Stimulated activated CD4-positive, alpha-beta T cell treated with anti-CD3 and anti-CD28 coated beads, Interleukin-2, amount 100 ng/mL, for 48 hours (primary cell): ENCODE measurements at places on chromosomes 12 and 14.

DNA sequence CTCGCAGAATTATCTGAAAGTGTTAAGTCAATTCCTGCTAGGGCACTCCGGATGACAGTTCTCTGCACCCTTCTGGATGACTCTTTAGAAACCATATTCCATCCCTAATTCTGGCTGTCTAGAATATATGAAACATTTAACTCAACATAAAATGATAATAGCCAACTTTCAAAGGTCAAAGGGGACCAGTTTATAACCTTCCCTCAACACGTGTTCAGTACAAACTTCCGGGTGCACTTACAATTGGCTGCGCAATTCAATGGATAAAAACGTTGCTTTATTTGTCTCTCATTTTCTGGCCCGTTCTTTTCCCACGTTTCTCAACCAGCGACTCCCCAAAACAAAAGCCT, 1.3 kb downstream of the SBNO1 start:
- DNase-seq, result no peak

- no peak for DNase-seq
Observed at GRCh38 chr12:79834712-79835376, 100.1 kb downstream of the PPP1R12A start.

GRCh38 chr12:16610001-16610585, 4.1 kb upstream of the LMO3 start:
- no peak for DNase-seq

- no peak for DNase-seq
Observed at GRCh38 chr14:104351849-104352492, 213.6 kb downstream of the KIF26A start.

DNA sequence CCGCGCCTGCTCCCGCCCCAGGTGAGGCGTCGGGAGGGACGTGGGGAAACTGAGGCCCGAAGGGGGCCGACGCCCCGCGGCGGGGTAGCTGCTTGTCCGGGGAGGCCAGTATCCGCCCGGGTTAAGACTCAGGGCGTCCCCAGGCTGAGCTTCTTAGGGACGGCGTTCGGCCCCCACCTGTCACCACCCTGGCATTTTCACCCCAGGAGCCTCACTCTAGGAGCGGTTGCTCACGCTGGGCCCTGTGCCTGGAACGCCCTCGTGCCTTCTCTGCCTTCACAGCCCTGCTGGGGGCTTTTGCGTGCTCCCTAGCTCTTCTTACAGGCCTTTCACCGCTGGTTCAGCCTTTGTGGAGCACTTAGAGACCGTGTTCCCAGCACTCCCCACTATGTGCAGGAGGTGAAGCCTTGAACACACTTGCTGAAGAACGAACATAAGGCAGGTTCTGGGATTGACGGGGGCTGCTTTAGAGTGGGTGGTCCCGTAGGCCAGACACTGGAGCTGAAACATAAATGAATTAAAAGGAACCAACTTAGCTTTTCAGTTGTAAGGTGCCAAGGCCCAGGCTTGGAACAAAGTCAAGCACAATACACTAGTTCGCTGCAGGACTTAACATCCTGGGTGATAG, 601 bp downstream of the ZNF839 start:
- no peak for DNase-seq

DNA sequence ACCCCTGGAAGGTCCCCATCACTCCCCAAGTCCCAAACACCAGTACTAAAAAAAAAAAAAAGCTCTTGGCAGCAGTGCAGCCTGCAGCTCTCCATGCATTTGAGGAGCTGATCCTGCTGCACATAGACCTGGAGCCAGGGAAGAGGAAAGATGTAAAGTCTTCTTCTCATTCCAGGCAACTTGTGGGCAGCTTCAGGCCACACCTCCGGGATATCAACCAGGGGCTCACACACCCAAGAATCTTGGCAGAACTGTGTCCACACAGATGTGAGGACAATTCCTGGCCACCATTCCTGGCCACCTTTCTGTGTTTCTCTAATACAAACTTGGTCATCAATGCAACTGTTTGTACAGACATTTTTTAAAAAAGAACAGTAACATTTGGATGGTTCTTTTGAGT, 72.7 kb downstream of the TMEM132C start:
- DNase-seq, result no peak

DNA sequence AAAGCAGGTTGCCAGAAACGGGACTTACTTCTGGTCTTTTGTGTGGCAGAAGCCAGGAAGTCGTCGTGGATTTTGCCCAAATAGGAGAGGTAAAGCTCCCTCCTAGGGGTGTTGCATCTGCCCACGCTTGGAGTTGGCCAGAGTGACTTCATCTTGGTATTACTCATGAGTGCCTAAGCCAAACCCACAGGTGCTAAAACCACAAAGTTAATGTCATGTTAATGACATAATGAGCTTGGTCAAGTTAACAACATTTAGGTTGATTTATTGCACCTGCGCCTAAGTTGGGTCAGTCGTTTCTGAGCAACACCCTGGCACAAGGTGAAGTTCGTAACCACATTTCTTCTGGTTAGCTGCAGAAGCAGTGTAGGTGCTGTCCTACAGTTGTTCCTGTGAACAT, 225.2 kb downstream of the FUT8 start:
- DNase-seq, result peak; percentile 11

DNA sequence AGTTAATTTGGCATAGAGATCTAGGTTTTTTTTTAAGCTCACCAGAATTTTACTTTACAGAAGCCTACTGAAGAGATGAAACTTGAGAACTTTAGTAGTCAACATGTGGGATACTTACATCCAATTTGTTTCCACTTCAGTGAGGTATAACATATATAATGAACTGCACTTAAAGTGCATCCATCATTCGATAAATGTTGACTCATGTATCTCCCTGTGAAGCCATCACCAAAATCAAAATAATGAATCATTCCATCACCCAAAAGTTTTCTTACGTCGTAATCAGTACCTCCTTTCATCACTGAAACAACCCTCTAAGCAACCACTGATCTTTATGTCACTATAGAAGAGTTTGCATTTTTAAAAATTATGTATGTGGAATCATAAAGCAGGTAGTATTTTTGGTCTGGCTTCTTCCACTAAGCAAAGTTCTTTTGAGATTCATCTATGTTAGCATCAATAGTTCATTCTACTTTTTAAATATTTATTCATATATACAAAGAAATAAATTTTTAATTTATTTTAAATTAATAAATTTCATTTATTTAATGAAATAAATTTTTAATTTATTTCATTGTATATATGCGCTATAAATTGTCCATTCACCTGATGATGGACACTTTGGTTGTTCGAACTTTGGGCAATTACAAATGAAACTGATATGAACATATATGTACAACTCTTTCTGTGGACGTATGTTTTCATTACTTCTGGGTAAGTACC, 2.0 kb upstream of the CPNE8 start:
- DNase-seq, result no peak

DNA sequence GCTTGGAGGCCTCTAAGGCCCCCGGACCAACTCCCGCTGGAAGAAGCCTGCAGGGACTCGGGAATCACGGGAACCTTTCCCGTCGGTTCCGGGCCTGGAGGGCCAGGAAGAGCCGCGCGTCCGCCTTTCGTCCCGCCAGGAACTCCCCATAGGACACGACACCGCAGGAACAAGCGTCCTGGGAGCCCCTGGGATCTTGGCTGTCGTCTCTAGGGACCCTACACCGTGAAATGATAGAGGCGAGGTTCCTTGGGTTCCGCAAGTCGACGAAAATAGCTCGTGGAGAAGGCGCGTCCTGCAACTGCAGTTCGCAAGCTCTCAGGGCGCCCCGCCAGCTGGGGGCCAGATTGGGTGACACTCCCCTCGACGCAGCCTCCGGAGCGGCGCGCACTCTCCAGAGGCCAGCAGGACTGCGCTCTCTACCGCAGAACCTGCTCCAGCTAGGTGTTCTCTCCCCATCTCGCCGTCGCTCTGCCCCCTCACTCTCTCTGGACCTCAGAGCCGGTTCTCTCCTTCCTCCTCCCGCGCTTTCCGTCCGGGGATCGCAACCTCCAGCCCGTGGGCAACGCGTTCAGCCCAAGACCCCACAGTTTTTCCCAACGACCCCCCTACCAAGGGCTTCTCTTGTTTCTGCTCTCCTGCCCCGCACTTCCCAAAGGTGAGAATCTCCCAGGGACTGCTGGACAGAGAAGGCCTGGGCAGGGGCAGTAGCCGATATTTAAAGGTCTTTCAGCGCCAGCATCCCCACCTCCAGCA, 776 bp downstream of the BMP4 start:
- DNase-seq, result no peak

DNA sequence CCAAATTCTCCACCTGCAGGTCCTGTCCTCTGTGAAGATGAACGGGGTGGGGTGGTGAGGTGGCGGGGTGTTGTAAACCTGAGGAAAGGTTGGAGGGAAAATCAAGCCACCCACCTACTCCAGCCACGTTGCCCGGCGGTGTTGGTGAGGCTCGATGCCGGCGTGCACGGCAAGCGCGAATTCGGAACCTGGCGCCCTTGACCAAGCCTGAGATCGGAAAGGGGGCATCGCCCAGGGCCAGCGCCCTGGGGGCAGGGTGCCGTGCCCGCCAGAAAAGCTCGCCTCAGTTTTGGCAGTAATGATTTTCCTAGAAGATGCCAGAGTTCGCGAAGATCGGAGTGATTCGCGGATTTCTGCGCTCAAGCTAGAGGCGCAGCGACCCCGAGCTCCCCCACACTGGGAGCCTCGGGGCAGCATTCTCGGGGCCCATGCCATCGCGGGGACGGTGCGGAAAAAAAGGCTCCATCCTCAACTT, 817 bp downstream of the STXBP6 start:
- no peak for DNase-seq

GRCh38 chr12:64184216-64184615, 37.9 kb downstream of the KICS2 start:
- DNase-seq, result no peak

- DNase-seq, result no peak
Observed at GRCh38 chr12:98253207-98254037, 262.0 kb upstream of the TMPO start.

- DNase-seq, result no peak
Observed at GRCh38 chr12:24111086-24111485, 161.6 kb upstream of the SOX5 start.

DNA sequence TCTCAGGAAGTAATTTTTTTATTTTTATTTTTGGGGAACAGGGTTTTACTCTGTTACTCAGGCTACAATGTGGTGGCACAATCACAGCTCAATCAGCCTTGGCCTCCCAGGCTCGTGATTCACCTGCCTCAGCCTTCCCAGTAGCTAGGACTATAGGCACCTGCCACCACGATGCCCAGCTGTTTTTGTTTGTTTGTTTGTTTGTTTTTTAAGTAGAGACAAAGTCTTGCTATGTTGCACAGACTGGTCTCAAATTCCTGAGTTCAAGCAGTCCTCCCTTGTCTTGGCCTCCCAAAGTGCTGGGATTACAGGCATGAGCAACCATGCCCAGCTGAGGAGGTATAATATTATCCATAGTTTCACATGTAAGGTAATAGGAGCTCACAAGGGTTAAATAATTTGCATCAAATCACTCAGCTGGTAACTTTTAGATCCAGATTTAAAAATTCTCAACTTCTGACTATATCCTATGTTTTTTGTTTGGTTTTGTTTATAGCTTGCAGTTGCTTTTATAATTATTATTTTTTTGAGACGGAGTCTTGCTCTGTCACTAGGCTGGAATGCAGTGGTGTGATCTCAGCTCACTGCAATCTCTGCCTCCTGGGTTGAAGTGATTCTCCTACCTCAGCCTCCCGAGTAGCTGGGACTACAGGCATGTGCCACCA, 629.3 kb downstream of the DIO2 start:
- no peak for DNase-seq

GRCh38 chr12:79233341-79233781, 368.8 kb downstream of the SYT1 start:
- no peak for DNase-seq

DNA sequence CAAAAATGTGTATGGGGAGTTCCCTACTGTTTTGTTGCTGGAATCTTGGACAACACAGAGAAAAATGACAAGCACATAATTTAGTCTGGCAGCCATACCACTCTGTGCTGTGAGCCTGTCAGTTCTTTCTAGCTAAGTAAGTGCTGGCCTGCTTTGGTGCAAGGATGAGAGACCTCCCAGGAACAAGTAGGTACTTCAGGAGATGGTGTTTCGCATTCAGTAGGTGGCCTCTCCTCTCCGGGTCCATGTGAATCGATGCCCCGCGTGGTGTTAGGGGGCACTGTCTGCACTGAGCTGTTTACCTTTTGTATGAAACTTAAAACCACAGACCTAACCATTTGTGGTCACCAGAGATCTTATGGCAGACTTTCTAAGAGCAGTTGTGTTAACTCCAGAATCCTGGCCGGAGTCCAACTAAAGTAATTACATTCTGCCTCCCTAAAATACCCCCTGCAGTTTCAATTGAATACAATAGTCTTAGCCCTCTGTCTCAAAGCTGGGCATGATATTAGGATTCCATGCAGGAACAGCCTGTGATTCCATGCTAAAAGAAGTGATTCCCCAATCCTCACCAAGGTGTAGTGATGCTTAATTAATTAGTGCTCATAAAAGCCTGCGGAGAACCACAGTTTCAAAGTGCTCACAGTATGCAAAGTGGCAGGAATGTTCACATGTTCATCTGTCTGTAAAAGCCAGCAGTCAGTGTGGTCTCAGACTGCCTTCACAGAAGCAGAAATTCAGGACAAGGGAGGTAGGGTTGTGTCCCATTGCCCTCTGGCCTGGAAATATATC, 64.2 kb downstream of the LLPH start:
- DNase-seq, result no peak

GRCh38 chr12:130880411-130880885, 8.6 kb downstream of the RAN start:
- DNase-seq, result no peak

DNA sequence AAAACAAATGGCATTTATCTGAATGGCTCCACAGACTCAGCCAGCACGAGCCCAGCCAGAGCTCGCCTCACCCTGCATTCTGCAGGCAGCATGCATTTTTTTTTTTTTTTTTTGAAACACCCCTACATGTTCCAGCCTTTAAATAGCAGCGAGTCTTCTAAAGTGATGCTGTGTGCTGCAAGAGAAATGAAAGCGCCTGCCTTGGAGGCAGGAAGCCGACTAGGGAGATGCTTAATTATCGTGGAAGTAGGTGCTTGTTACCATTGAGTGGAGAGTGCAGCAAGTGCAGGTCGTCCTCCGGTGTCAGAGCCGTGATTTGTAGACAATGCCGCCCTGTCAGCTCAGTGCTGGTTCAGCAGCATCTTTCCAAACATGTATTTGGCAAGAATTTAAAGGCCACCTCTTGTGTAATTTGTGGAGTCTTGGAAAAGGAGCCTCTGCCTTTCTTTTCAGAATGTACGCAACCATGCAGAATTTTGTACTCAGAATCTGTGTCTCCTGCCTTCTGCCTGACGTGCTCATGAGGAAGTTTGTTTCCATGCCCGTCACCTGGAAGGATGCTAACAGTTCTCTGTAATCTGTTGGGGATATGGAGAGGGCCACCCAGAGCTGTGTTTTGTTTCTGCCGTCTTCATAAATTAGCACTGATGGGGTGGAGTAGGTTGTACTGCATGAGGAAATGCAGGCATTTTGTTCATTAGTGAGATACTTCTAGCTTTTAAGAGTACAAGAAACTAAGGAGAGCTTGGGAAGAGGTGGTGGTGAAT, 345.9 kb upstream of the RGS6 start:
- no peak for DNase-seq

DNA sequence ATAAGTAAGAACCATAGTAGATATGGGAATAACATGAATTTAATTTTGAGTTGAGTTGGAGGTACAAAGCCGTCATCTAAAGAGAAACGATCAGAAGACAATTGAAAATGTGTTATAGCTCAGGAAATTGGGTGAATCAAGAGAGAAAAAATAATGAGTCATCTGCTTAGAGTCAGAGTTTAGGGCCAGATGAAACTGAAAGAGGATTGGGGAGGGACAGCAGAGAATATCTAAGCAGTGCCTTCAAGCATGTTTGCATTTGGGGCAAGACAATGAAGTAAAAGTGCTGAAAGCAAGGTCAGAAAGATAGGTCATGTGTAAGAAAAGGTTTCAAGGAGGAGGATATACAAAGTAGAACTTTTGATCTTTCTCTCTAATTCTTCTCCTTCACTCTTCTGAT, 49.4 kb downstream of the SLC15A5 start:
- DNase-seq, result no peak

- DNase-seq, result no peak
Observed at GRCh38 chr14:22332686-22333421, 256.2 kb downstream of the DAD1 start.
